Anterior cingulate cortex (tissue), 58 donors: ENCODE measurements at places on chromosomes 6 and 20.

- DNase-seq: peak; percentile 32
These were observed 168.7 kb upstream of the PRSS16 start for GRCh38 chr6:27078734-27079357.

GRCh38 chr20:48293671-48294070 is 508.4 kb upstream of the SULF2 start:
- DNase-seq: no peak

DNA sequence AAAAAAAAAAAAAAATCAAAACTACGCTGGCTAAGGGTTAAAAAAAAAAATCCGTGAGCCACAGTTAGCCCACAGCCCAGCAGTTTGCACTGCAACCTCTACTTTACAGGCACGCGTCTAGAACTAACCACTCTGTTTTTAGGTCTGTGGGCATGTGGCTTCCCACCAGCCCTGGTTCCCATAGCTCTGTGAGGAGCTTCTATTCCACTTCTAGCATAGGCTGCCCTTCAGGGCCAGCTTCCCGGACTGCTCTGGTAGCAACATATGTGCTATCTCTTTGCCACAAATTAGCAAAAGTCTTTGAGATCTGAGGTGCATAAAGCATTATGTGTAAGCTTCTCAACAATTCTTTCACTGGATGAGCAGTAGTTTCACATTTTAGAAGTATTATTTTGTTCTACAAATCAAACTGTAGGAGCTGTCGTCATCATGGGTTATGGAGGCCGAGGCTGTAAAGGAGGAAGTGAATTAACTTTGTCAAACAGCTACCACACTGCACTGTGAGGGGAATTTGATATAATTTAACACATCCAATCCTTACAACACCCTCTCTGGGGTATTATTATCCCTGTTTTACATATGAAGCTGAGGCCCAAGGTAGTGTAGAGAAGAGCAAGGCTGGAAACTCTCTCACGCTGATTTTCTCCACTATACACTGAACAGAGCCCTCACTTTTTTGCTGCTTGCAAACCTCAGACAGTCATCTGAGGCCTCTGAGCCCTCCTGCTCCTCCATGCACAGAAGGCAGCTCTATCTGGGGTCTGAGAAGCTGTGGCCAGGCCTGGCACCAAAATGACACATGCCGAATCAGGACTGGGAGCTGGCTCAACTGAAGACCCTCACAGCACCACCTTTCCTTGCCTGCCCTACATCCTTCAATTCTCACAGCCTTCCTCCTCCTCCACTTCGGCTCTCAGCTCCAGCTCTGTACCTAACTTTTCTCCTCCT is 35.4 kb downstream of the MAN1A1 start:
- DNase-seq: no peak

GRCh38 chr20:62186887-62187866 is 4.3 kb downstream of the MTG2 start:
- no peak for DNase-seq

DNA sequence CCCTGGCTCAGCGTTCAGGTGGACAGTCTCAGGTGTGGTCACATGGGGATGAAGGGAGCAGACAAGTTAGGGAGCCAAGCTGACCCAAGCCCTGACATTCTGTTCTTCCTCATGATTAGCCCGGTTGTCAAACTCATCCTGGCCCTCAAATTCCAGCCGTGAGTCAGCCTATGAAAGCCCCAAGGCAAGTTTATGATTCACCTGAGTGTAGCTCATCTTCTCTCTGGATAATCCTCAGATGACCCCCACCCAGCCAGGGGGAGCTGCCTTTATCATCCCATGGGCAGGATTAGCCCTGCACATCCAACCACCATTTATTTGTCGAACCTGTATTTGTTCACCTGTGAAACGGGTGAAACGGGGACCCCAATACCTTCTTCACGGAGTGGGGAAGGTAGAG is 161.9 kb downstream of the DHX35 start:
- no peak for DNase-seq

GRCh38 chr6:31723980-31724691 is 963 bp downstream of the MPIG6B start:
- no peak for DNase-seq

GRCh38 chr6:113755449-113756289 is 101.5 kb upstream of the MARCKS start:
- DNase-seq: no peak
